ENCODE measurements at places on chromosomes 12 and 14.
A peak's percentile ranks its signal among the peaks of the same experiment; 100 is the strongest.

DNA sequence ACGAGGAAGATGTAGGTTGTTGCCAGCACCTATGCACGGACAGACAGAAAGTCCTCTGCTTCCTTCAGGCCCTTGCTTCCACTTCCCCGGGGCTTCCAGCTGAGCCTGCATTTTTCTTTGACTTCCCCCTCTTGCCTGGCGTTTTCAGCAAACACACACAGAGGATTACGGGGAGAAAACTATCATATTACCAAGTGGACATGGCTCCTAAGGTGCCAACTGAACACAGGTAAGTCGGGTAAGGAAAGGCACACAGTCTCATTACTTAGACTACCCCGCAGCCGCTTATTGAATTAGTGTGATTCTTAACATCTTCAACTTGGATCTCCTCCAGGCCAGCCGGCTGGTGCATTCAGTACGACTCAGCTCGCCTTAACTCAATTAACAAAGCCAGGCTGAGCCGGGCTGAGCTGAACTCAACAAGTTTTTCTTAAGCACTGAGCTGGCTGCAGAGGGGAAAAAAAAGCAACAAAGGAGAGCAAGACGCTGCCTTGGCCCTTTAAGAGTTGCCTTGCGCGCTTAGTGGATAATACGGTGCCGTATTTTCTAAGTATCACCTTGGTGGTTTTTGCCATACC is 19.2 kb upstream of the MAP1LC3B2 start:
- DNase-seq: peak; percentile 74

- DNase-seq: no peak
Observed at GRCh38 chr12:114682785-114683708, 928 bp downstream of the TBX3 start.

DNA sequence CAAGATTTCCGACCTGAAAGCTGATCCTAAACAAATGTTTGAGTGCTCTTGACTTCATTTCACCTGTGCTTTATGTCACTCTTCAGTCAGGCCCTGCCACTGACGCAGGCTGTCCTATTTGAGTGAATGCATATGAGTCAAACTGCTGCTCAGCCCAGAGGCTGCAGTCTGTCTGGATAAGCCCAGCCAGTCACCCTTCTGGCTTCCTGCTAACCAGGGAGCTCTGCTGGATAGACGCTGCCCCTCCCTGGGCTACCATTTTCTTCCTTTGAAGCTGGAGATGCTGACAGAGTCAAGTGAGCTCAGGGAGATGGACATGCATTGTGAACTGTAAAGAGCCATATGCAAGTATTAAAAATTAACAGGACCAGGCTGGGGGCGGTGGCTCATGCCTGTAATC is 5.1 kb upstream of the TUNAR start:
- no peak for DNase-seq

DNA sequence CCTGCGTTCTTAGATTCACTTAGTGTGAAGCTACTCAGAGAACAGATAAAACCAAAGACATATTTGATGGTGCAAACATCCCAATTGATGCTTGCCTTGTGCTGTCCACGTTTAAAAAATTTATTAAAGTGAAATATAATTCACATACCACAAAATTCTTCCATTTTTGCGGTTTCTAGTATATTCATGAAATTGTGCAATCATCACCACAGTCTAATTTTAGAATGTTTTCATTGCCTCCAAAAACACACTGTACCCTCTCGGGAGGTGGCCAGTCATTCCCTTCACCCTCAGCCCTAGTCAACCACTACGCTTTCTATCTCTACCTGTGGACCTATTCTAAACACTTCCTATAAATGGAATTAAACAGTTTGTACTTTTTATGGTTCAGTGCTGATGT is 1109.2 kb downstream of the FLRT2 start:
- no peak for DNase-seq

- no peak for DNase-seq
Observed at GRCh38 chr14:72589652-72590051, 304.2 kb downstream of the DPF3 start.

GRCh38 chr12:50401500-50402081 is 906 bp downstream of the LARP4 start:
- DNase-seq: peak; percentile 34

DNA sequence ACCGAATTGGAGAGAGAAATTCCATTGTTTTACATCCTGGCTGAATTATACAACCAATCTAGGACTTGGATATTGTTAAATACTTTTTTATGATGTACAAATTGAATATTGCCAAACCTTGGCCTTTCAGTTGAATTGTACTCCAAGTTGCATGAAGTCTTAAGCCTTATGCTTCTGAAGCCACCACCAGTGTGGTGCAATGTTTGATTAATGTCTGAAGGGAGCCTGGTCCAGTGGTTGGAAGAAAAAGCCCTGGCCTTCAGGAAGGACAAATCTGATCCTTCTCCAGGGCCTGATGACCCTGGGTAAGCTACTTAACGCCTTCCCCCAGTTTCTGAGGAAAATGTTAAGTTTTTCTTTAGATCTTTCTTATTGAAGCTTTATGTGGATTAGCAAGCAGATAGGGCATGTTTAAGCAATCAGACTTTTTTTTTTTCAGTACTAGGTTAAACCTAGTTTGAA is 72.0 kb downstream of the PAPOLA start:
- DNase-seq: no peak

- no peak for DNase-seq
Observed at GRCh38 chr12:82723093-82723492, 36.4 kb downstream of the TMTC2 start.

DNA sequence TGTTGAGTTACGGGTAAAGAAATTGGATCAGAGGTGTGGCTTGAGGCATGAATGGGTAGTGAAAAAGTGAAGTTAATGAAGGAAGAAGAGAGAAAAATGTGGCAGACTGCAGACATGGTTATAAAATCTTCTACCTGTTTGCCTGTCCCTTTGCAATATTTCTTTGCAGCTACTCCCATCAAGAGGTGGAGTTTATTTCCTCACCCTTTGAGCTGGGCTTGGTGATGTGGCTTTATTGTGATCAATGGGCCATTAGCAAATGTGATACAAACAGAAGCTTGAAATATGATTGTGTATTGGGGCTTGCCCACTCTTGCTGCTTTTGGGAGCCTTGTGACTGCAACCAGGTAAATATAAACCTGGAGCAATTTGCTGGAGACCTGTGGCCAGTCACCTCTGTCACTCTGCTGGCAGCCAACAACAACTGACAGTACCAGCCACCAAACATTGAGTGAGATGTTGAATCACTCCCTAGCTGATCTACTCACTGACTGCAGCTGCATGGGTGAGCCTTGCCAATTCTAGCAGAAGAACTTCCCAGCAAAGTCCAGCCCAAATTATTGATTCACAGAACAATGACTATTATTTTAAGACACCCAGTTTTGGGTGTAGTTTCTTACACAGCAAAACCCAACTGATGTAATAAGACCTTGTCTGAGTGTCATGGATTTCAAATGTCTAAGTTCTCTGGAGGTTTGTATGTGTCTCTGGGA is 151.0 kb upstream of the ATP2B1 start:
- no peak for DNase-seq

DNA sequence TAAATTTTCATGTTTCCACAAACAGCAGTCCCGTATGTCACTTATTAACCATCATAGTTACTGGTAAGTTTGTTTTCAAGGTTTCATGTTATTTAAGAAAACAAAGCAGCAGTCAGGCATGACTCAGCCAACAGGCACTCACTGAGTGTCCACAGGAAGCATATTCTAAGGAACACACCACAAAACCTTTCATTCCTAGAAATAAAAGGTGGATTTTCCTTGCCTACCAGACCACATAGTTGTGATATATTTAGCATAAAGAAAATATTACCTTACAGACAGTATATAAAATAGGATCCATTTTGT is 143.3 kb upstream of the AVPR1A start:
- DNase-seq: no peak

GRCh38 chr12:29282031-29282816 is 98.7 kb downstream of the ERGIC2 start:
- DNase-seq: no peak

DNA sequence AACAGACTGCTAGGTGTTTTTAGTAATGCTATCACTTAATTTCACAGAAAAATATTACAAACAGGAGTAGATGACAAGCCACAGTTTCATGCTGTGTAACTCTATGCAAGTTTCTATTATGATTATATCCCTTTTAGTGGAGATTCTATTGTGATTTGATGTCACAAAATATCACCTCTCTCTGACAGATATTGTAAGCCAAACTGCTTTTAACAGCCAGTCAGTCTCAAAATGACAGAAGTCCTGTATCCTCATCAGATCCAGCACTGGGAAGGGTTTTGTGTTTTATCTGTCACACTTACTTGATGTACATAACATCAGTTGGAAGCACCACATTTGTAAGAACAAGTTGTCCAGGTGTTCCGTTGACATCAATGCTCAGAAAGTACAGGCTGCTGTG is 164.8 kb downstream of the DERA start:
- no peak for DNase-seq

DNA sequence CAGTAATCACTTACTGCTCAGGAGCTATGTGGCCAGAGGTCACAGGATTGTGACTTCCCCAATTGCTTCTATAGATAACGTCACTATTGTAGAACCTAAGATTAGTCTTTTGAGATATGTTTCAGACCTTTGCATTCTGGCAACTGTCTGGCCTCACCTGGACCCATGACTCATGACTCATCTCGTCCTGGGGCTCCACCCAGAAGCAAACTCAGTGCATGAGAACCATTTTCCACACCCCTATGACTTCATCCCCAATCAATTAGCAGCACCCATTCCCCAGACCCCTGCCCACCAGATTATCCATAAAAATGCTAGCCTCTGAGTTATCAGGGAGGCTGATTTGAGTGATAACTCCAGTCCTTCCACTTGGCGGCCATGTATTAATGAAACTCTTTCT is 186.9 kb downstream of the EMP1 start:
- DNase-seq: no peak

- peak; percentile 47 for DNase-seq
Observed at GRCh38 chr12:128387811-128388422, 120.9 kb downstream of the TMEM132C start.

GRCh38 chr12:44507461-44507860 is 368.7 kb downstream of the NELL2 start:
- peak; percentile 74 for DNase-seq

DNA sequence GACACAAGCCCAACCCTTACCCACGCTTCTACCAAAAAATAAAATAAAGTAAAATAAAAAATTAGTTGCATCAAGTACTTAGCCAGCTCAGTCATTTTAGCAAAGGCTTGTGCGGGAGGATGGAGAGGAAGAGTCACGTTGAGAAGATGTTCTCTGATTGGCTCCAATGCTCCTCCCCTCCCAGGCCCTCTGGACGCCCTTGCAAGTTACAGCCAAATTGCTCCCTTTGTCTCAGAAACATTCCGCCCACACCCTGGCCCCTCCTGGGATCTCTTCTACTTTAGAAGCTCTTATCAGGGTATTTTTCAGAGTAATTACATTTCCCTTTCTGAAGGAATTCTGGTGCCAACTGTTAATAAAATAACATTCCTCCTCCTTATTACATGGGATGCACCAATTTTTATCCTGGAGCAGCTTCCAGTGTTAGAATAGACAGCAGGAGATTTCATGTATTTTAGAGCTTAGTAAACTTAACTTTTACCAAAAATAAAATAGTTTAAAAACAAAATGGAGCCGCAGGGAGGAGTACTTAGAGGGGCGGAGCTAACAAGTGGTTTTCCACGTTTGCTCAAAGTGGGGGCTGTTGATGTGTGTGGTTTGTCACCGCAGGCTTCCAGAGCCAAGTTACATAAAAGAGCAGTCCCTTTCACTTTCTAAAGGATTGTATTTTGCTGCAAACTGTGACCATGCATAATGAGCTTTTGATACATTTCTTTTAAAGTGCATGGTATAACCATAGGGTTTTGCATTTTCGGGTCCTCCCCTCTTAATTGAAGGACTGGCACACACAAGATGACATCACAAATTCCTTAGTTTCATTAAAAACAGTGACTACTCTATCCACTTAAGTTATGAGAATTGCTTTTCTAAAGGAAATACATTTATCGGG is 71.7 kb upstream of the RAP1B start:
- no peak for DNase-seq

- DNase-seq: no peak
Observed at GRCh38 chr12:67826946-67827720, 162.1 kb upstream of the IFNG-AS1 start.

- DNase-seq: peak; percentile 55
Observed at GRCh38 chr14:92496191-92496857, 17.3 kb upstream of the RIN3 start.

- no peak for DNase-seq
Observed at GRCh38 chr14:104102282-104102914, 16.9 kb downstream of the ASPG start.

DNA sequence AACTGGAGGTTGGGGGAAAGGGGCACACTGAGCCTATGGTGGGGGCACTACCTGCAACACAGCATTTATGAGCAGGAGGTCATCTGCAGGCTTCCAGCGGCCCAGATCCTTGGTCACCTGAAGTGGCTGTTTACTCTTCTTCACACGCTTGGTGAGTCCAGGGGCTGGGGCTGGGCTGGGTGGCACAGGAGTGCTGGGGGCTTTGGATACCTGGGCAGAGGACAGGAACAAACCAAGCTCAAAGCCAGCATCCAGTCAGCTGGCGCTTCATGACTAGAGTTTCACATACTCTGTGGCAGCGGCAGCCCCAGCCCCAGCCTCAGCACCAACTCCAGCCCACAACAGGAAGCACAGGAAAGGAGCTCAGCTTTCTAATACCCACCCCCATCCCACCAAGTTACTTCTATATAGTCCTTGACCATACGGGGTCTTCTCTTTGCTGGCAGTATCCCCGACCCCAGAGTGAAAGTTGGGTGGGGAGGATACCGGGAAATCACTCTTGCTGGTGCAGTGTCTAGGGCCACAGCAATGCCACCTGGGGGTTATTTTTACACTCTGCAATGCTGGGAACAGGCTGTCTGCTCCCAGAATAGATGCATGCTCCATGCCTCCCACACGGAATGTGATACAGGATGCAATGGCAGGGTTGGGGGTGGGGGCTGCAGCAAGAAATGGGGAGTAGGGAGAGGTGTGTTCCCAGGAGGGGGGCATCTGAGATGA is 3.1 kb downstream of the MCRS1 start:
- no peak for DNase-seq

GRCh38 chr14:73567951-73568885 is 795 bp upstream of the ACOT2 start:
- peak; percentile 33 for DNase-seq

DNA sequence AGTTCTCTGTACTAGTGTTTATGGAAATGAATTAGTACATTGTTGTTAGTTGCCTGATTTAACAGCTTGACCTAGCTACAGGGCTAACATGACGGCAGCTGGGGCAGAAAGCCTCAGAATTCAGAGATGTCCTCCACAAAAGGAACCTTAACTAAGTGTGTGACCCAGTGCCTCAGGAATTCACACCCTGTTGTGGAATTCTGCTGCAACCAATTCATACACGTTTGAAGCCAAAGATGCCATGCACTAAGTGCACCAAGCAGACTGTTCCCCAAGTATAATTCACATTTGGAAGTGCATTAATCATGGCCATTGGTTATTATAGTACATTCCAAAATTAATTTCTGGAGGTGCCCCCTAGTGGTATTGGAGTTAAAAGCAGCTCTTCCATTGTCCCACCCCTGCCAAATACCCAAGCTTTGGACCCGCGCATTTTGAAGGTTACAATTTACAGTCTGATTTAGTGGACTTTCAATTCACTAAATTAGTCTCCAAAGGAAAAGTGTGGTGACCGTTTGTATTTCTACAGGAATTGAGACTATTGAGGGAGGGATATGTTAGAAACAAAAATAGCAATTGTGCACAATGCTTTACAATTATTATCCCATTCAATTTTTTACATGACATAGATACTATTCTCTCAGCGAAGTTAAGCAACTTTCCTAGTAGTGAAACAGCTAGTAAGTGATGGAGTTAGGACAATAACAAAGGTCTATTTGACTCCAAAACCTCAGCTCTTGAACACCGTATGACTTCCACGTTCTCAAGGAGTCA is 85.9 kb downstream of the PAX9 start:
- DNase-seq: no peak

All from G401 (cell line).